ENCODE measurements at places on chromosomes 6 and 20.

DNA sequence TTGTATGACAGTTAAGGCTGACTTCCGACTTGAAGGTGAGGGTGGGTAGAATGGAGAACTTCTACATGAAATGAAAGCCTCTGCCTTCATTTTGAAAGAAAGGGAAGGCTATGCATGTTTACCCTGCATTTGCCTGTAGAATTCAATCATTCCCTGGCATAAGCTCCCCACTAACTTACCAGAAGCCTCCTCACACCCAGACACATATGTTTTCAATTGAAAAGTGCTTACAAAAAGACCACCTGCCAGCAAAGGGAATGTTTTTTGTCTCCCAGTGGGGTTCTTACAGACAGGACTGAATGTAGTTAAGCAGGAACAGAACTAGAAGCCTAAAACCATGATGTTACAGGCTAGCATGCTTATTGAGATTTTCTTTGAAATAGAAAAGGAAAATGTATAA is 392.1 kb upstream of the HSF2 start:
- no peak for DNase-seq

GRCh38 chr6:14371530-14371929 is 254.0 kb downstream of the CD83 start:
- DNase-seq: no peak

- no peak for DNase-seq
Measured at GRCh38 chr6:80437221-80437620, 330.8 kb downstream of the BCKDHB start.

DNA sequence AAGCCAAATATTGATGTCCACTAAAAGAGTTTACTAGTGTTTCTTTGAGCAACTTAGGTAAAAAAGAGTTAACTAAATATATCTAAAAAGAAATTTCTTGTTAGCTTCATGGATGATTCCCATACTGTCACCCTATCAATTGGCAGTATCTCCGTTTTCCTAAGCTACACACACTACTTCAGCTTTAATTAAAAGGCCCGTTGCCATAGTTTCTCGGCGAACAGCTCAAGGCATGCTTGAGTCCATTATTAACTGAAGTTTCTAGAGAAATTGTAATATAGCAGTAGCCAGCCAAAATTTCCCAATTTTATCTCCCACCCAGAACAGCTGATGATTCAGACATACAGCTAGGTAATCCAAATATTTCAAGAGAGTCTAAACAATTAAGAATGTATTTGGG is 20.0 kb upstream of the BEND6 start:
- DNase-seq: no peak

GRCh38 chr6:89492025-89492640 is 59.2 kb downstream of the ANKRD6 start:
- DNase-seq: no peak

DNA sequence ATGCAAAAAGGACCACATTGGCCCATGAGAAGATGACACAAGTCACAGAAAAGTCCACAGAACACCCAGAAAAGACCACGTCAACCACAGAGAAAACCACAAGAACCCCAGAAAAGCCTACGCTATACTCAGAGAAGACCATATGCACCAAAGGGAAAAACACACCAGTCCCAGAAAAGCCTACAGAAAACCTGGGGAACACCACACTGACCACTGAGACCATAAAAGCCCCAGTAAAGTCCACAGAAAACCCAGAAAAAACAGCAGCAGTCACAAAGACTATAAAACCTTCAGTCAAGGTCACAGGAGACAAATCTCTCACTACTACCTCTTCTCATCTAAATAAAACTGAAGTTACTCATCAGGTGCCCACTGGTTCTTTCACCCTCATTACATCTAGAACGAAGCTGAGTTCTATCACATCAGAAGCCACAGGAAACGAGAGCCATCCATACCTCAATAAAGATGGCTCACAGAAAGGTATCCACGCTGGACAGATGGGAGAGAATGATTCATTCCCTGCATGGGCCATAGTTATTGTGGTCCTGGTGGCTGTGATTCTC is 11.2 kb downstream of the MUCL3 start:
- DNase-seq: no peak

DNA sequence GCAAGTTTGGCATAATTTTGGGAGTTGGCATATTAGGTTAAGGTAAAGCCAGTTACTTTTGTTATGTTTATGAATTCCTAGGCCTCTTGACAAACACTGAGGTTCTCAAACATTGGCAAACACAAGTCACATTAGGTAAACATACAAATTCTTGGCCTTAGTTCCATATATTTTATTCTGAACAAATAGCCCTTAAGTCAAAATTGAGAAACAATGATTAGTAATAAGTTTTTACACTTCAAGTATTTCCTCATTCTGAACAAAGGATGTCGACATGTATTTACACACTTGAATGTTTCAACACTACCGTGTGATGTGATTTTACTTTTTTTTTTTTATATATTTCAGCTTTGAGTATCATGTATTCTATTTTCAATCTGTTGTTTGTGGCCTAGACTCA is 3.8 kb upstream of the ECHDC1 start:
- no peak for DNase-seq

Measured in endothelial cell of umbilical vein (primary cell).